Naive thymus-derived CD4-positive, alpha-beta T cell (primary cell): ENCODE measurements at places on chromosomes 6 and 20. TPM values are rescaled to one million over a fixed set of nuclear protein-coding genes. Genes with fewer than 3 reads are reported as not detected.

PRPF6 gene
- total RNA-seq: 89.9 TPM

SLC16A10 gene
- 27.7 TPM for total RNA-seq

UNC5CL gene
- 4.3 TPM for total RNA-seq

SLC12A5 gene
- total RNA-seq: not detected

REM1 gene
- total RNA-seq: not detected

FHL5 gene
- total RNA-seq: not detected

PDE7B gene
- 15.5 and 18.7 TPM in 2 replicates for total RNA-seq

PSORS1C1 gene
- total RNA-seq: not detected in 2 replicates

DNA sequence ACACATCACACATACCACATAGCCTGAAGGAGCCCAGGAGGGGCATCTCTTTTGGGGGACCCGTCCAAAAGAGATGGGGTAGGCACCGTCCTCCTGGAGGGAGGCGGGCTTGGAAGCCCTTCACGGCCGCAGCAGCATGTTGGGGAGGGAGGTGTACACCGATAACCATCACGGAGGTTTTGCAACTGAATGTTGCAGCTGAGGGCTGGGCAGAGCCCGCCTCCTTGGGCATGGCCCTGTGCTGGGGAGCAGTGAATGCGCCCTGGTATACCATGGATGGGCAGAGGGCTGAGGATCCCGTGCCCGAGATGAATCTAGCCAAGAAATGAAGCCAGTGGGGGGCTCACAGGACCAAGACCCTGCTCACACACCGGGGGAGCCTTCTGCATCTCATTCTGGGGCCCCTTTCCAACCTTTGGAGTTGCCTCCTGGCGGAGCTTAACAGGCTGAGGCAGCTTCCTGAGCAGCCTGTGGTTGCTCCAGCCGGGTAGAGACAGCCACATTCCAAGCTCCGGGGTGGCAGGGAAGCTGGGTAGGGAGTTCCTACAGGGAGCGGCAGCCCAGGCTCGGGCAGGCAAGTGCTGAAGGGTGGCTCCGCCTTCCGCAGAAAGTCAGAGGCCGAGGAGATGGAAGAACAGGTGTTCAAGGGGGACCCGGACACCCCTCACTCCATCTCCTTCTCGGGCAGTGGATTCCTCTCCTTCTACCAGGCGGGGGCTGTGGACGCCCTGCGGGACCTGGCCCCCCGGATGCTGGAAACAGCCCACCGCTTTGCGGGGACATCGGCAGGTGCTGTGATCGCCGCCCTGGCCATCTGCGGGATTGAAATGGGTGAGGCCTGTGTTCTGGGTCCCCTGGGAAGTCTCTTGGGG, at the start of gene PNPLA1:
Gene PNPLA1 (plus strand): TSS at position 227 of the 872 bp plus-strand sequence. CDS start 400 bp downstream, at position 627.
- no peak for DNase-seq

DNA sequence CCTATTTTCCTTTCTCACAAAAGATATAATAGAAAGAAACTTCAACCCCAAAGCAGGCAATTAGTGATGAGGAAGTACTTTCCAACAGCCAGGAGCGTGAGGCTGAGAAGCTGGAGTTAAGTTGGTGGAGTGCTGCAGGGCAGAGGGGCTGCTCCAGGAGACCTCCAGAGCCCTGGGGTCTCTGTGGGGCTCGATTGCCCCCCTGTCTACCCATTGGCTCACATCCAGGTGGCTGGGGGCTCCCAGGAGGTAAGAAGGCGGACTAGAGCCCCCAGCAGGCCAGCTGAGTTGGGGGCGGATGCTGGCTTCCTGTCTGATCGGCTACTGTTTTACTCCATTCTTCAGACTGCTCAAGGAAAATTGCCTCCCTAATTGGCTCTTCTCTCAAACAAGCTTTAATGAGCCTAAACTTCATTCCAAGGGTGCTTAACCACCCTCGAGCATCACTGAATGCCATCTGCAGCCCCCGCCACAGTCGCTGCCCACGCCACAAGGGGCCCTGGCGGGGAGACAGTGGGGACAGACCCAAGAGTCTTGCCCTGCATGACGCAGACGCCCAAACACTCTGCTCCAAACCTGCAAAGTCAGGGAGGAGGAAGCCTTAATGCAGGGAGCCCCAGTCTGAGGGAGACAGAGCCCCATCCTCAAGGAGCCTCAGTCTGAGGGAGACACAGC, 78.6 kb downstream of the MDGA1 start:
- DNase-seq: no peak

- DNase-seq: no peak
Observed at GRCh38 chr6:104699593-104700329, 160.0 kb downstream of the HACE1 start.

- DNase-seq: no peak
Observed at GRCh38 chr20:63220696-63221399, 4.9 kb upstream of the YTHDF1 start.

- no peak for DNase-seq
Observed at GRCh38 chr20:37380864-37381579, 35.1 kb downstream of the SRC start.

- DNase-seq: no peak
Observed at GRCh38 chr6:166221040-166221439, 53.4 kb upstream of the TBXT start.

DNA sequence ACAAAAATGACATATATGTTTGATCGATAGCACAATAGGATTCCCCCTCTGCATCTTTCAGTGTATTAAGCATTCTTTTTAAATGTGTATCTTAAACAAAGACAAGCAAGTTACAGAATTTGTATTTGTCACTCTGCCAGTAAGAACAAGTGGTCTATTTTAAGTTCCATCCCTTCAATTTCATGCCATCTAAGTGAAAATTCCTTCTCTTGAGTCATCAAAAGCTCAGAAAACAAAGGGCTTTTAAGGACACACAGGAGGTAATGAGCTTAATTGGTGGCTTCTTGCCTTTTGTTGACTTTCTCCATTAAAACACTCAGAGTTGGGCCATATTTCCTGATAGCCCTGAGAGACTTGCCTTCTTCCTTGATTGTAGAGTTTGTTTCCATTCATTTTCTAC, 547.8 kb downstream of the TENT5A start:
- no peak for DNase-seq

- DNase-seq: no peak
Observed at GRCh38 chr6:54654381-54654780, 192.2 kb upstream of the FAM83B start.

GRCh38 chr20:13793001-13793400, 8.2 kb downstream of the NDUFAF5 start:
- no peak for DNase-seq

- DNase-seq: no peak
Observed at GRCh38 chr6:41644297-41644879, 6.1 kb downstream of the MDFI start.

DNA sequence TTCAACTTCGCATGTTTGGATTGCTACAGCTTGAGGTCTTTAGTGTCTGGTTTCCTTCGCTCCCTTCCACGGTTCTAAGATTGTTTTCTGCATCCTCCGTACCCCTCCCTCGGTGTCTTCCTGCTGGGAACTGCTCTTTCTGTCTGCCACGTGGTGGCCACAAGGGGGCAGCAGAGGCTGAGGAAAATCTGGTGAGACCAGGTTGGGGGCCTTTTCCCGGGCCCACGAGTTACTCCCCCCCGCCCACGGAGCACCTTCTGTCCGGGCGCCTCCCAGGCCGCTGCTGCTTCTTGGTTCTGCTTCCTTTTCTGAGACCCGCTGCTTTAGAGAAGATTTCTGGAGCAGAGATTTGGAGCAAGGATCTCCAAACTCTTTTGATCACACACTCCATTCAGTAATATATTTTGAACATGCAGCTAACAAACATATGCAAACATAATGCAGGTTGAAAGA, 21.1 kb upstream of the NOTCH4 start:
- DNase-seq: peak; percentile 66
